T-cell (primary cell): ENCODE measurements at places on chromosomes 4 and X.
A peak's percentile ranks its signal among the peaks of the same experiment; 100 is the strongest.

- H3K4me3 ChIP-seq = no peak overlapping the region
- DNase-seq = no peak
- no peaks in the 10 kb centered on the region for H3K27me3 ChIP-seq
Observed at GRCh38 chrX:2897311-2897689, 31.8 kb downstream of the ARSD start.

- H3K36me3 ChIP-seq = no peaks in the 10 kb centered on the region
- no peaks in the 10 kb centered on the region for H3K27me3 ChIP-seq
- H3K4me1 ChIP-seq = peaks cover 24% of the 10 kb centered on the region
- no peak for DNase-seq
- peak overlapping the region; percentile 60 for H3K4me3 ChIP-seq
Observed at GRCh38 chr4:15779306-15779705, 1.2 kb downstream of the CD38 start.

DNA sequence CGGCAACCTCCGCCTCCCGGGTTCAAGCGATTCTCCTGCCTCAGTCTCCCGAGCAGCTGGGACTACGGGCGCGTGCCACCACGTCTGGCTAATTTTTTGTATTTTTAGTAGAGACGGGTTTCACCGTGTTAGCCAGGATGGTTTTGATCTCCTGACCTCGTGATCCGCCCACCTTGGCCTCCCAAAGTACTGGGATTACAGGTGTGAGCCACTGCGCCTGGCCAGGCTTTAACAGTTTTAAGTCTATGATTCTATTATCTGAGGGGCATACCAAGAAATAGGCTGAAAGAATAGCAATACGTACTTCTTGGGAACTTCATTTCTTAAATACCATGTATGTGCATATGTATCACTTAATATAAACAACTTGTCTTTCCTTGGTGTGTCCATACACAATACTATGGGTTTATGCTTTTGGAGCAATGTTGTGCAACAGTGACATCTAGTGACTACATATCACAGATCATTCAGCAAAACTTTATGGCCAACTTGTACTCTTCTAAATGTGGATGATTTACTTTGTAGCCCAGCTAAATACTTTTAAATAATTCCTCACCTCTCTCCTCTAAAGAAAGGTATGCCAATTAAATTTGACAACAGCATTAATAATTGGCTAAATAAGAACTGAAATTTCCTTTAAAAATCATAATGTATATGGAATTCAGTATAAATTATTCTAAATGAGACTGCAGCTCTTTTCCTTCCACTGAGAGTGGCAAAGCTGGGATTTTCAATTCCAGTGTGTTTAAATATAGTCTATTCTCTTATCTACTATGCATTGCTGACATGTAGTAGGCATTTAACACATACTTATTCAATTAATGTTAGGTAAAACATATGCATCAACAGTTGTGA is 10.4 kb downstream of the SLC9B1 start:
- no peak for DNase-seq
- no peaks in the 10 kb centered on the region for H3K27me3 ChIP-seq
- no peak overlapping the region for H3K4me3 ChIP-seq
- no peaks in the 10 kb centered on the region for H3K36me3 ChIP-seq

- DNase-seq = no peak
- H3K36me3 ChIP-seq = no peaks in the 10 kb centered on the region
- no peak overlapping the region for H3K27ac ChIP-seq
- peaks cover 3% of the 10 kb centered on the region for H3K27me3 ChIP-seq
- H3K4me1 ChIP-seq = peaks cover 5% of the 10 kb centered on the region
Observed at GRCh38 chrX:17547658-17548057, 172.7 kb downstream of the NHS start.

DNA sequence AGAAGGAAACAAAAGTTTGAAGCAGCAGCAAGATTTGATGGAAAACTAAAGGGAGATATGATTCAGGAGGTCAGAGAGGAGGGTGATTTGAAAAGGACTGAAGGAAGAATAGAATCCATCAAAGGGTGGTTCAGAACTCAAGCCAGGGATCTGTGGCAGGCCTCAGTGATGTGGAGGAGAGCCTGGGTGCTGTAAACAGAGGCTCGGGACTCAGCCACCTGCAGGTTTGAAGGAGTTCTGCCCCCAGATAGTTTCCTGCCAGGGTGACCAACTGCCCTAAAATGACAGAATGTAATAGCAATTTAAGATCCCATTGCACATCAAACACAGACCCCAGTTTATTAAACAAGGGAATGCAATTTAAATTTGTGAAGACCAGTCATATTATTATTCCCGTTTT is 204.0 kb upstream of the FAT1 start:
- H3K4me3 ChIP-seq = no peak overlapping the region
- no peak overlapping the region for H3K27ac ChIP-seq
- H3K4me1 ChIP-seq = no peaks in the 10 kb centered on the region
- H3K27me3 ChIP-seq = no peaks in the 10 kb centered on the region

DNA sequence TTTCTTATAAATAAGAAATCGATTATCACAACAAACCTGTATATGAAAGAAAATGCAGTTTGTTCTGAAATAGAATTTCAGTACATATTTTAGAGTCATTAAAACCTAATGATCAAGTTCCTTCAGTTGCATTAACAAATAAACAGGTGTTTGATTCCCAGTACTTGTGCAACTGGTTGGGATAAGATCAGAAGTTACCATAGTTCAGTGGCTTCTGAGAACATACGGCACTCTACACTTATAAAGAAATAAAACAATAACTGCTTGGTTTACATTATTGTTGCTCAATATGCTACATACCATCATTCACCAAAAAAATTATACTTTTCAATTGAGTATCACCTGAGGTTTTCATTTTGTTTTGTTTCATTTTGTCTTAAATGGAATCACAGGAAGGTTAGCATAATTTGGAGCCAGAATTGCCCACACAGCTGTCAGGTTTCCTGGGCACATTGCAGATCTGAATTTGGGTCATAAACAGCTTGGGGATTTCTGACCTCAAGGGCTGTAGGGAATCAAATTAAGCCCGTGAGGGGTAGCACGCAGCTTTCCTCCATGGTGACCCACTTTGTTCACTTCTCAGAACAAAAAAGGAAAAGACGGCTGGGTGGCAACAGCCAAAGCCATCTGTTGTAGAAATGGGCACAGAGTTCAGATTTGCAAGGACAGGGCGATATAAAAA is 14.9 kb upstream of the CCNG2 start:
- no peaks in the 10 kb centered on the region for H3K27me3 ChIP-seq
- H3K4me1 ChIP-seq = peaks cover 19% of the 10 kb centered on the region
- H3K27ac ChIP-seq = no peak overlapping the region
- DNase-seq = no peak
- H3K4me3 ChIP-seq = no peak overlapping the region

DNA sequence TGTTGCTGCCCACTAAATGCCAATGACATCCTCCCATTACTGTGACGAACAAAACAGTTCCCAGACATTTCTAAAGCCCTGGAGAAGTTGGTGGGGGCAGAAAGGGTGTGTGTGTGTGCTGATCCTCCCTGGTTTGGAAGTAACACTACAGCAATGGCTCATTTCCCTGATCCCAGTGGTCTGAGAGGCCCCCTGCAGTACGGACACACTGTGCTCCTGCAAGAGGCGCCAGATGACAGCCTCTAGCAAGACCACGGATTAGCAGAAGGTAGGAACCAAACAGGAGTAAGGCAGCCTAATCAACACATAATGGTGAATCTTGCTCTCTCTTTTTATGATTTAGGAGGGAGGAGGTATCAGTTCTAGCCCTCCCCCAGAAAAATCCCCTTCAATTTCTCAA is 49.6 kb downstream of the CHRDL1 start:
- no peaks in the 10 kb centered on the region for H3K4me1 ChIP-seq
- H3K36me3 ChIP-seq = no peaks in the 10 kb centered on the region
- H3K27me3 ChIP-seq = no peaks in the 10 kb centered on the region
- H3K27ac ChIP-seq = no peak overlapping the region
- no peak for DNase-seq
- no peak overlapping the region for H3K4me3 ChIP-seq
